ENCODE measurements at places on chromosomes 7 and 10. TPM values are rescaled to one million over a fixed set of nuclear protein-coding genes. Genes with fewer than 3 reads are reported as not detected.

The INSIG1 gene
- 51.8 TPM for total RNA-seq

The SH2D4B gene
- 0.07 TPM for total RNA-seq

The COL13A1 gene
- 3.0 TPM for total RNA-seq

The PLXNA4 gene
- 0.11 TPM for total RNA-seq

DNA sequence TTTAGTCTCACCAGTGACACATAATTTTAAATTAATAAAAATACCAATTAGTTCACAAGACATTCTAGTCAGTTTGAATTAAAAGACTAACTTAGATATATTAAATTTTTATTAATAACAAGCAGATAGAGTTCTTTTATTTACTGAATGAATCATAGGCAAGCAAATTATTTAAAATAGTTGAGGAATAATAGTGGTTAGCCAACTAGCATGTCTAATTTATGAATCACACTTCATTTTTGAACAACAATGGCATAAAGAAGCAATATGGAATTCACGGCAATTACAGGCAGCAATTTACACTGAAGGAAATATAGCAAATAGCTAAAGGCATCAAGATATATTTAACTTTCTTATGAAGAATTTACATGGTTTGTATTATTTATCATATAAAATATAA lies 187.0 kb upstream of the SLC26A5 start:
- DNase-seq = no peak

DNA sequence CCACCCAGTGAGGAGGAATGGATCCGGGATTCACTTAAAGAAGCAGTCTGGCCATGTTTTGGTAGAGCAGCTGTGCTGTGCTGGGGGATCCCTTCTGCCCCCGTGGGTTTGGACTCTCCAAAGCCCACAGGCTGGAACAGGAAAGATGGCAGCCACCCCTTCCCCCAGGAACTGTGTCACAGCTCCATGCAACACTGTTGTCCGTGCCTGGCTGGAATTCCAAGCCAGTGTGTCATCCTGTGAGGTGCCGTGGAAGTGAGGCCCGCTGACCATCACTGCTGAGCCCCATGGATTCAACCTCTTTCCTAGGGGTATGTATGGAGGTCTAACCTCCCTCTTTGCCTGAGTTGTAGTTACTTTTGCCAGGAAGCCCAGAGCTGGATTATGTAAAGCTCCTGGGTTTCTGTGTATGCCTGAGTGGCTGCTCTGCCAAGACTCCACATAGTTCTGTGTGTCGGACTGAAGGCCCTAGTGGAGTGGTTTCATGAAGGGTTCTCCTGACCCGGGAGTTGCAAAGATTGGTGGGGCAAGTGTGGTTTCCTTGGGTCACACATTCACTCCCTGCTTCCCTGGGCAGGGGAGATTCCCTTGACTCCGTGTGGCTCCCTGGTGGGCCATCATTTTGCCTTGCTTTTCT lies 35.1 kb upstream of the PCGF5 start:
- DNase-seq = no peak

DNA sequence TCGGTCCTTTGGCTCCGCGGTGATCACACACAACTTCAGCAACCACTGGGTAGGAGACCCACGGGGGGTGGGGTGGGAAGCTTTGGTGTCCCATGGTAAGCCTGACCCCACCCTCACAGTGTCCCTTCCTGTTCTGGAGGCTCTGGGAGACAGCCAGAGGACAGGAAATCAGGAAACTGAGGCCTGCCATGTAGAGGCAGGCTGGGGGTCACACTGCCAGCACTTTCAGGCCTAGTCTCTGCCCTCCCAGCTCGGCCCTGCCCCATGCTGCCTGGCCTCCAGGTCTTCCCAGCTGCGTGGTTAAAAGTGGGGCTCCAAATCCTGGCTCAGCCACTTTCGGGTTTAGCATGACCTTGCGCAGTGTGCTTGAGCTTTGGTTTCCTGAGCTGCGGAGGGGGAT lies 10.9 kb downstream of the AQP1 start:
- DNase-seq = no peak

GRCh38 chr10:14564268-14564744 lies 210.4 kb downstream of the FAM107B start:
- no peak for DNase-seq
